ENCODE measurements at places on chromosomes 11 and 22. TPM values are rescaled to one million over a fixed set of nuclear protein-coding genes. Genes with fewer than 3 reads are reported as not detected.

DNA sequence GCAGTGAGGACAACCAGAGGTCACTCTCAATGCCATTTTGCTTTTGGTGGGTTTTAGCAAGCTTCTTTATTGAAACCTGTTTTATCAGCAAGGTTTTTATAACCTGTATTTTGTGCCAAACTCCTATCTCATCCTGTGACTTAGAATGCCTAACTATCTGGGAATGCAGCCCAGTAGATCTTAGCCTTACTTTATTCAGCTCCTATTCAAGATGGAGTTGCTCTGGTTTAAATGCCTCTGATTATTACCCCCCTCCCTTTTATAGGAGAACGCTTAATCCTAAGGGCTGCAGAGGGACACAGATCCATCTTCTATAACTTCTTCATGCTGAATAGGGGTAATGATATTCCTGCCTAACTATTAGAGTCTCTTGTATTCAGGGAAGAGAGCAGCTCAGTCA lies 179.1 kb downstream of the KIF18A start:
- no peak overlapping the region for H3K4me3 ChIP-seq
- no peaks in the 10 kb centered on the region for H3K27me3 ChIP-seq
- no peak for DNase-seq

DNA sequence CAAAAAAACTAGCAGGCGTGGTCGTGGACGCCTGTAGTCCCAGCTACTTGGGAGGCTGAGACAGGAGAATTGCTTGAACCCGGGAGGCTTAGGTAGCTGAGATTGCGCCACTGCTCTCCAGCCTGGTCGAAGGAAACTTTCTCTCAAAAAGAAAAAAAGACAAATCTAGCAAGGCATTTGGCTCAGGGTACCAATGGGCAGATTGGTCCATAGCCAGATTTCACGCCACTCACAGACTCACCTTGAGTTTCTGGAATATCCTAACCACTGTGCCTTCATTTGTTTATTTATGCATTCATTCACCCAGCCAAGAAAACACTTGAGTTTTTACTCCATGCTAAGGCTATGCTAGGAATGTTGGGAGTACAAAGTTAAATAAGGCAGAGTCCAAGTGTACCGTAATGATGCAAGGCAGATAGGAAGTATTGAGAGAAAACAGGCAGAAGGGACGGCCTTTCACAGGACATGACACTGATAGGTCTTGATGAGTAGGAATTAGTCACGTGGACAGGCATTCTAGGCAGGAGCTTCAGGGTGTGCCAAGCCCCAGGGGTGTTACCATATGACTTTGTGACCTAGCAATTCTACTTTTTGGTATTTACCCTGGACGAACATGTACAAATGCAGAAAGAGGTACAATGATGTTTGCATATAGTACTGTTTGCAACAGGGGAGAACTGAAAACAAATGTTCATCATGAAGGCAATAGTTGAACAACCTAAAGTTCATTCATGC lies 3.0 kb upstream of the PACSIN3 start:
- peak overlapping the region; percentile 89 for H3K27ac ChIP-seq
- H3K4me3 ChIP-seq = no peak overlapping the region
- no peak for DNase-seq
- no peaks in the 10 kb centered on the region for H3K27me3 ChIP-seq

GRCh38 chr11:102389253-102389652 lies 42.2 kb downstream of the BIRC2 start:
- H3K4me3 ChIP-seq = no peak overlapping the region
- no peaks in the 10 kb centered on the region for H3K36me3 ChIP-seq
- no peaks in the 10 kb centered on the region for H3K27me3 ChIP-seq
- DNase-seq = no peak
- H3K4me1 ChIP-seq = peaks cover 2% of the 10 kb centered on the region

GRCh38 chr11:36044636-36045035 lies 100.8 kb downstream of the LDLRAD3 start:
- no peak overlapping the region for H3K27ac ChIP-seq
- no peaks in the 10 kb centered on the region for H3K4me1 ChIP-seq
- no peak for DNase-seq
- no peaks in the 10 kb centered on the region for H3K27me3 ChIP-seq
- no peak overlapping the region for H3K4me3 ChIP-seq
- H3K36me3 ChIP-seq = no peaks in the 10 kb centered on the region

- H3K4me1 ChIP-seq = no peaks in the 10 kb centered on the region
- H3K4me3 ChIP-seq = no peak overlapping the region
- H3K27ac ChIP-seq = no peak overlapping the region
- H3K27me3 ChIP-seq = no peaks in the 10 kb centered on the region
- no peaks in the 10 kb centered on the region for H3K36me3 ChIP-seq
These were observed 9.0 kb downstream of the MAP6 start for GRCh38 chr11:75659836-75660235.

GRCh38 chr11:111417766-111418435 lies 38.8 kb upstream of the POU2AF1 start:
- no peaks in the 10 kb centered on the region for H3K27me3 ChIP-seq
- H3K4me1 ChIP-seq = no peaks in the 10 kb centered on the region
- DNase-seq = peak; percentile 60
- no peaks in the 10 kb centered on the region for H3K36me3 ChIP-seq
- H3K4me3 ChIP-seq = no peak overlapping the region

DNA sequence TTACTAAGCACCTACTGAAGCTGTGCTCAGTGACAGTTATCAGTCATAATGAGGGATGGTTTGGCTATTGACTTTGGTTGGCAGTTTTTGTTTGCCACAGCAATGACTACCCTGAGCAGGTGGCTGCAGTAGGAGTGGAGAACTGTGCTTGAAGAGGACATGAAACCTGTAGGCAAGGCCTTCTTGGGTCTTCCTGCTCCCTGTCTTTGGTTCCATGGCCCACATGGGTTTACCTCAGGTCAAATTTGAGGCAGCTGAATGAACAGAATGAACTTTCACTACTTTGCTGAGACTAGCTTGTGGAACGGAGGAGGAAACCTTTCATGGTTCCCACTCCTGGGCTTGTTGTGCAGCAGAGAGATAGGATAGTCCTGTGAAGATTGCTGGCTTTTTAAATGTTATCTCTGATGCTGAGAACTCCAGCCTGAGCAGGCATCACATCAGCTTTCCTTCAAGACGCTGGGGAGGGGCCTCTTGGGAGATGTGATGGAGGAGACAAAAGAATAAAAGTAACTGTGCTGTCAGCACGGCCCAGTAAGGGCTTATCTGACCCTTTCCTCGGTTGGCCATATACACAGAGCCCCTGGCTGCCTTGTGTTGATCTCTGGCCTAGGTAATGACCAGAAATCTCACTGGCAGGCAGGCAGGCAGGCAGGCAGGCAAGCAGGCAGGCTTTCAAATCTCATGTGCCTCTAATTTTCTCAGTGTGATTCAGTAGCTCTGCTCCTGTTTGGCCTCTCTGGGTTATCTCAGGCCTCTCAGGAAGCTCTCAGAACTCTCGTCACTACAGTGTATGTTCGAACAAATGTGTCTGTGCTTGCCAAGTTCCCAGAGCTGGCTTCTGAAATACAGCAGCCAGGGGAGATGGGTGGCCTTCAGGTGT lies 12.0 kb downstream of the STIM1 start:
- peaks cover 9% of the 10 kb centered on the region for H3K4me1 ChIP-seq
- H3K4me3 ChIP-seq = no peak overlapping the region

DNA sequence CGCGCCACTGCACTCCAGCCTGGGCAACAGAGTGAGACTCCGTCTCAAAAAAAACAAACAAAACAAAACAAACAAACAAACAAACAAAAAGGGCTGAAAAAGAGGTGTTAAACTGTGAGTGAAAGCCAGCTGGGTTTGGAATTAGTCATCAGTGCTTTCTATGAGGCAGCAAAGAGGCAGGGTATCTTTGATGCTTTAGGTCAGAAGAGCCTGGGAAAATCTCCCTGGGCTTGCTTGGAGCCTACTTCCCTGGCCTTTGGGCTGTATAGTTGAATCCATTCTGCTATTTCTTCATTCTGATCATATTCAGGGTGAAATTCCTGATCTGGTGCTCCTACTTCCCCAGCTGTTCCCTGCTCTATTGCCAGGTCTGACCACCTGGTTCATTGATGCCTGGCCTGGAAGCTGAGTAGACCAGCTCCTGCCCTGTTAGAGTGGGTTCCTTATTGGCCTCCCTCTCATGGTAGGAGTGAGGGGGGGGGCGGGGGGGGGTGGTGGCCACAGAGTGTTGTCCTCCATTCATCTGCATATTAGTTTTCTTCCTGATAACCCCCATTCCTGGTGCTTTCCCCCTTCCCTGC lies 65.6 kb downstream of the INSC start:
- no peak overlapping the region for H3K4me3 ChIP-seq
- no peak overlapping the region for H3K27ac ChIP-seq
- no peaks in the 10 kb centered on the region for H3K4me1 ChIP-seq
- H3K36me3 ChIP-seq = no peaks in the 10 kb centered on the region

- H3K36me3 ChIP-seq = no peaks in the 10 kb centered on the region
- peak; percentile 46 for DNase-seq
- peak overlapping the region; percentile 57 for H3K4me3 ChIP-seq
- no peaks in the 10 kb centered on the region for H3K4me1 ChIP-seq
- H3K27me3 ChIP-seq = no peaks in the 10 kb centered on the region
- peak overlapping the region; percentile 57 for H3K27ac ChIP-seq
These were observed 492 bp downstream of the JHY start for GRCh38 chr11:122882857-122883645.

- no peak overlapping the region for H3K27ac ChIP-seq
- H3K4me3 ChIP-seq = no peak overlapping the region
- no peaks in the 10 kb centered on the region for H3K36me3 ChIP-seq
These were observed 125.3 kb upstream of the BMAL1 start for GRCh38 chr11:13152264-13152663.

DNA sequence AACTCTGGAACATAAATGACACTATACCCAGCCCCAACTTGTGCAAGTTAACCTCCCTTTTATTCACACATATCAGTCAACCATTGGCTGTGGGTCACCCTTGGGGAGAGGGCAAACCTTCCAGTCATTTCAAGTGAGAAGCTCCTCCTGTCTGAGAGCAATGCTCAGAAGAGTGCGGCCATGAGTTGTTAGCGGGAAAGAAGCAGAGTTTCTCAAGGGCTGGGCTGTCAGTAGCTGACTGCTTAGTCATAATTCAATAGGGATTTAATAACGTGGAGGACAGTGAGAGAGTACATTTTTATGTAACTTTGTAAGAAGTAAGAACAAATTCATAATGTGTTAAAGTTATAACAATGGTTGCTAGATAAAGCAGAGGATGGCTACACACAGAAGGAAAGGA lies 5.1 kb downstream of the PATE2 start:
- DNase-seq = no peak
- no peak overlapping the region for H3K4me3 ChIP-seq
- H3K27ac ChIP-seq = no peak overlapping the region

GRCh38 chr11:94958121-94958696 lies 15.1 kb downstream of the CWC15 start:
- no peaks in the 10 kb centered on the region for H3K27me3 ChIP-seq
- H3K27ac ChIP-seq = no peak overlapping the region

DNA sequence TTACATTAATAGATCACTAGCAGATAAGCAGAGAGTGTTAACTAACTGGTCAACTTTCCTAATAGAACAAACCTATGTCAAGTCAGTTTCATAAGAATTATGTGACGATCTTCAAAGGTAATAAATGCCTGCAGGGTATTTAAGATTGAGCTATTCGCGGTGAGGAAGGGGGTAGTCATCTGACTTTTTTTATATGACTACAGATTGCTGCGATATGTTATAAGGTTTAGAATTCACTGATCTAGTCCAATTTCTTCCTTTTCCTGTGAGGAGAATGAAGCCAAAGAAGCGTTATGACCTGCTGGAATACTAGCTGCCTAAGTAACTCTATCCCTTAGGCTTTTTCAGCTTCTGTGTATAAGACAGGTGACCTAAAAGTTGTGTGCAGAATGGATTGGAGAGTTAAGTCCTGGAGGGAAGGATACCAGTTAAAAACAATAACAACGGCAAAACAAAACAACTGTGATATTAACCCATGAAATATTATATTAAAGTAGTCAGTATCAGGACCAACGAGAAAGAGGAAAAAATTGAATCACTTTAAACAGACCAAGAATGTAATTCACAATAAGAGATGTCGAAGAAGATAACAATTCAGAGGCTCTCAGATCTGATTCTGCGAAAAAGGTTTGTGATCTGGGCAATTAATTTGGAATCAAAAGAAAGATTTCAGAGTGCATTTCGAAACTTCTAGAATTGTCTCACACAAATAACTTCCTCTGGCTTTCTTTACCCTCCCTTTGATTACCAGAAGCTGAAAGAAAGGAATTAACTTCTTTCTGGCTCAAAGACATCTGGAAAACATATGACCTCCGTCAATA lies 630 bp downstream of the CASP4 start:
- no peak for DNase-seq
- no peaks in the 10 kb centered on the region for H3K27me3 ChIP-seq
- no peaks in the 10 kb centered on the region for H3K4me1 ChIP-seq
- H3K4me3 ChIP-seq = peak overlapping the region; percentile 47

- no peaks in the 10 kb centered on the region for H3K4me1 ChIP-seq
- no peaks in the 10 kb centered on the region for H3K27me3 ChIP-seq
- H3K4me3 ChIP-seq = no peak overlapping the region
These were observed 16.3 kb downstream of the CARS1 start for GRCh38 chr11:3040881-3041280.

DNA sequence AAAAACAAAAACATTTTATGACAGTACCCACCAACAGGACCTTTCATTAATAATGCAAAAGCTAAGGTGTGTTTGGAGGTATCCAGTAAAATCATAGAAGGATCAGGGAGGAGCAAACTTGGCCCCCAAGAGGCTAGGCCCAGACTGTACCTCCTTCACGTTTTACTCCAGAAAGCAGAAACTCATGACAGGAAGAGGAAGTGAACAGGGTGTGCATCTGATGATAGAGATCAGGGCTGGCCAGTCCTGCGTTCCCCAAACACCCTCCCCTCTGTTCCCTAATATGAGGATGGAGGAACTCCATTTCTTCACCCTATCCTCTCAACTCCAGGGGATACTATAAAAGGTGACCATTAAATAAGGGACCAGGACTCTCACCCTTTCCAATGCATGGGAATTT lies 10.2 kb upstream of the MS4A12 start:
- DNase-seq = no peak
- H3K27ac ChIP-seq = no peak overlapping the region
- no peaks in the 10 kb centered on the region for H3K4me1 ChIP-seq
- H3K36me3 ChIP-seq = no peaks in the 10 kb centered on the region
- no peaks in the 10 kb centered on the region for H3K27me3 ChIP-seq
- no peak overlapping the region for H3K4me3 ChIP-seq

The SCN3B gene
- total RNA-seq = 0.51 TPM

The ADORA2A gene
- total RNA-seq = 3.3 TPM

The NEU3 gene
- 50.0 TPM for total RNA-seq

The RFPL1 gene
- not detected for total RNA-seq

The TSGA10IP gene
- total RNA-seq = not detected

The RIBC2 gene
- total RNA-seq = not detected

The KCNJ1 gene
- total RNA-seq = not detected

The ACR gene
- not detected for total RNA-seq

The BATF2 gene
- 3.7 TPM for total RNA-seq

The LRRC32 gene
- total RNA-seq = 19.7 TPM

The LIF gene
- total RNA-seq = not detected

All from uterus (tissue), 4 donors.